CD4-positive, alpha-beta T cell treated with Interleukin-15 for 1 hour (primary cell): ENCODE measurements at places on chromosomes 3 and 15.

DNA sequence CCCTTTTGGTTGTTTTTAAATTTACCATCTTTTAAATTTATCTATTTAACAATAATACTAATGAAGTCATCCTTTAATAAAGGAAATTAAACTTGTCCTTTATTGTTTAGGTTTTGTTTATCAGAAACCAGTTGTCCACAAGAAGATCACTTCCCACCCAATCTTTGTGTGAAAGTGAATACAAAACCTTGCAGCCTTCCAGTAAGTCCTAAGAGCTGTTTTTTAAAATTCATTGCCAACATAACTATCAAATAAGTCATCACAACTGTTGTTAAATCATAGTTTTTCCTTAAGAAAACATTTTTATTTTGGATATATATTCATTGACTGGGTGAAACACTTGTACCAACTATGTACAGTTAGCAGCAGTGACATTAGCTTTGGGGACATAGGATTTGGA lies 59.4 kb downstream of the CALML4 start:
- no peak for DNase-seq

GRCh38 chr3:179133575-179133974 lies 14.6 kb upstream of the PIK3CA start:
- no peak for DNase-seq

- no peak for DNase-seq
Observed at GRCh38 chr15:33586786-33587697, 276.3 kb downstream of the RYR3 start.

DNA sequence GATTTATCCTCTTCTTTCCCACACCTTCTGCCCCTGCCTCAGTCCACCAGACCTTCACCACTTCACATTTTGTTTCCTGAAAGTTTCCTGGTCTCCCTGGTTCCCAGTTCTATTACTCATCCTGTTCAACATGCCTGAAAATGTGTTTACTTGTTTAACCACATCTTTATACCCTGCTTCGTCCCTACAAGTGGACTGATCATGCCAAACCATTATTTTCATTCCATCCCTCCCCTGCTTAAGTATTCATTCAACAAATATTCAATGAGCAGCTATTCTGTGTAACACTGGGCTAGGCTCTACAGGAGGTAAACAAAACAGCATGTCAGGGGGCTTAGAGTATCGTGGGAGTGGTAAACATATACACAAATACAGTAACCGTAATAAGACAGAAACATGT lies 5.5 kb downstream of the MYO5A start:
- DNase-seq, result no peak

DNA sequence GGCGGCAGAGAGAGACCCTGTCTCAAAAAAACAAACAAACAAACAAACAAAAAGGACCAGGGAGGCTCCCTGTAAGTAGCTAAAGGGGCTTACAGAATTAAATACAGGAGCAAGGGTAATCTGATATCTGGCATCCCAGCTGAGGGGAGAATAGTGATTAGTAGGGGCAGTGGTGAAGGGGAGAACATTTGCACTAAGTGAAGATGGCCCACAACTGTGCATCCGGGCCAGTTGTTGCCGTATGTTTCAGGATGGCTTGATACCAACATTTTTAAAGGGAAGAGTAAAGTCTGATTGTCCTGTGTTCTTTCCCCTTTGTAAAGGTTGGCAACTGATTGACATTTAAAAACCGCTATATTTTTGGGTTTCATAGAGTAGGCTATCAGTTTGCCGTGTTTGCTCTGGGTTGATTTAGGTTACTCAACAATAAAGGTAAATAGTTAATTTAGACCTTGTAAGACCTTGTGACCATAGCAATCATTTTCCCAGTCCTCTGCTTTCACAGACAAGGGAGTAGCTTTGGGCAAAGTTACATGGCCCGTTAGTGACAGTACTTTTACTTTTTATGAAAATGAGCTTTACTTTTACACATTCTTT lies 167.8 kb downstream of the PTPRG start:
- no peak for DNase-seq

DNA sequence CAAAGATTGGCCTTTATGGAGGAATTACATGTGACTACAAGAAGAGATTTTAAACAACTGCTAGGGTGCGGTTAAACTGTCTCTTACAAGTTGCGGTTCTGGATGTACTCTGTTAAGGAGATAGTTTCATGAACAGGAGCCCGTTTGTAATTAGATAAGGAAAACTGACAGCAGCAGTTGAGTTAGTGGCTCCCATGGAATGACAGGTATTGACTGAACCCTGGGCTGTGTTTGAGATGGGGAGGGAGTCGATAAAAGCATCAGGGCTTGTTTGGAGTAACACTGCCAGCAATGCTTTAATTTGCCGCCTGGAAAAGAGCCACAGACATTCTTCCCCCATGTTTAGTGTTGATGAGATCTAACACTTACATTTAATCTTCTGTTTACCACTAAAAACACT lies 139.9 kb downstream of the ROBO2 start:
- no peak for DNase-seq

GRCh38 chr3:120475722-120476377 lies 25.1 kb upstream of the FSTL1 start:
- no peak for DNase-seq

DNA sequence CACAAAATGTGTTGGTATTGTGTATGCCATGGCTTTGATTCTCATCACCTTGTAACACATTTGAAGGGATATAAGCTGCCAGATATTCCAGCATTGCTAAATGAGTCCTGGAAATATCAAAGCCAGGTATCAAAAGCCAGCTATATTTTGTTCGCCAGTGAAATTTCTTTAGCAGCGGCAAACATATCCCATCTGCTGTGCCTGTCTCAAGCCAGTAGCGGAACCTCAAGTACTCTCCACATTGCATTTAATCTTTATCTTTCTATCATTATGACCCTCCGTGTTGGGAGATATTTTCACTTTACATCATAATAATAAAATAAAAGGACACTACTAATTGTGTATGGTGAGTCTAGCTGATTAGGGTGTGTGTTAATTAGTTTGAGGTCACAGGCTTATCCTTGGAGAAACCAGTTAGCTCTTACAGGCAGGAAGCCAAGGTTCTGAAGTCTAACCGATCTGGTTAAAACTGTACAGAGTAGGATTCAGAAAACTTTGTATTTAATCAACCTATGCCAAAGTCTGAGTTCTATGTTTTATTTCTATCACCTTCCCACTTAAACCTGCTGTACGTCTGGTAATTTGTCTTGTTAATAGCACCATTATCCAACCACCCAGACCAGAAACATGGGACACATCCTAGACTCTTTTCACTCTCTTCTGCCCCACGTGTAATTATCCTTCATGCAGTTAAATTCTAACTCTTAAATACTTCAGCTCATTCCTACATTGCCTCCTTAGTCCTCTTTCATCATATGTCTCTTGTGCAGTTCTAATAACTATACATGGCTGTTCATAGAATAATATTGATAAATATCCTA lies 14.5 kb downstream of the TIPARP start:
- no peak for DNase-seq

GRCh38 chr3:56684029-56684428 lies 964 bp upstream of the TASOR start:
- DNase-seq, result no peak

- no peak for DNase-seq
Observed at GRCh38 chr15:46856839-46857502, 860.3 kb upstream of the SEMA6D start.
